ENCODE measurements at places on chromosomes 11 and 22. TPM values are rescaled to one million over a fixed set of nuclear protein-coding genes. Genes with fewer than 3 reads are reported as not detected.

DNA sequence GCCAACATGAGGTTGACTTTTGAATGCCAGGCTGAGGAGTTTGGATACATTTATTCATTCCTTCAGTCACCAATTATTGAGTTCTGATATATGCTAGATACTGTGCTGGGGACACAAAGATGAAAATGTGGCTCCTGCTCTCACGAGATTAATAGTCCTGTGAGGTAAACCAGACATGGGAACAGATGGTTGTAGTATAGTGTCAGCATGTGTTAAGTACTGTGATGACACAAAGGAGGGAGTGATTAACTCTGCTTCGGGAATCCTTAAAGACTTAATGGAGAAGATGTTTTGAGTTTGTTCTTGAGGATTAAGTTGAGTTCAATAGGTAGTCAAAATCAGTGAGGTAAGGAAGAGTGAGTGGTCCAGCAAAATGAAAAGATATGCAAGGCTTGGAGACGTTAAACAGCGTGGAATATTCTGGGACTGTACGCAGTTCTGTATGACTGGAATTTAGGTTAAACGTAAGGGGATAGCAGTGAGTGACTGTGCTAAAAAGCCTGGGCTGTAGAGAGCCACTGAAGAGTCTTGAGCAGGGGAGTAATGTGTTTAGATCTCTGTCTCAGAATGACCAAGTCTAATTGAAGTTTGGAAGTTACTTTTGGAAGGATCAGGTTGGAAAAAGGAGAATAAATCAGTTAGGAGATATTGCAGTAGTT, 11.8 kb downstream of the RNF121 start:
- no peak for DNase-seq

Gene TREH
- total RNA-seq = 0.05 TPM

DNA sequence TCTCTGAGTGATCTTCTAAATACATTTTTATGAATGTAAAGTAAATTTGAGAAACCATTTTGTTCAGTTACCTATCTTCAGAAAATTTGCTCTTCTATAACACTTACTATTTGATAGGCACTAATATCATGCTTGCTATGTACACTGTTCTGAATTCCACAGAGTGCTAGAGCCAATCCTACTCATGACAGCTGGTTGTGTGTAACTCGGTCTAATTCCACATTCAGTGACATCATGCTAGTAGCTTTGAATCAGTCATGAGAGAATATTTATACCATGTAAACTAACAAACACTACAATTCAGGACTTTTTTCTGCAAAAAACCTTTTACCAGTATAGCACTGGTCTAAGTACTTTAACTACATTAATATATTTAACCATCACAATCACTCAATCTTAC, 902.9 kb downstream of the DLG2 start:
- no peak for DNase-seq

DNA sequence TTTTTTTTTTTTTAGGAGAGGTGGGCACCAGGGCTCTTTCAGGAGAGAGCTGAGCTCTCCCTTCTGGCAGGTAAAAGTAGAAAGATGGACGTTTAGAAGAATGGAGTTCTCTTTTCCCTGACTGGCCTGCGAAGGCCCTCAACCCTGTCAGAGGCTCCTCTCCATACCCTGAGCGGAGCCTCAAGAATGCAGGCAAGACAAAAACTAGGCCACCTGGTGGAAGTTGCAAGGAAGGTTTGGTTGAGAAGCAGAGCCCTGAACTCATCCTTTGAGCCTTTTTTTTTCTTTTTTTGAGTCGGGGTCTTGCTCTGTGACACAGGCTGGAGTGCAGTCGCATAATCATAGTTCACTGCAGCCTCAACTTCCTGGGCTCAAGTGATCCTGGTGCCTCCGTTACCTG, 1.4 kb downstream of the OTOG start:
- DNase-seq = peak; percentile 35

DNA sequence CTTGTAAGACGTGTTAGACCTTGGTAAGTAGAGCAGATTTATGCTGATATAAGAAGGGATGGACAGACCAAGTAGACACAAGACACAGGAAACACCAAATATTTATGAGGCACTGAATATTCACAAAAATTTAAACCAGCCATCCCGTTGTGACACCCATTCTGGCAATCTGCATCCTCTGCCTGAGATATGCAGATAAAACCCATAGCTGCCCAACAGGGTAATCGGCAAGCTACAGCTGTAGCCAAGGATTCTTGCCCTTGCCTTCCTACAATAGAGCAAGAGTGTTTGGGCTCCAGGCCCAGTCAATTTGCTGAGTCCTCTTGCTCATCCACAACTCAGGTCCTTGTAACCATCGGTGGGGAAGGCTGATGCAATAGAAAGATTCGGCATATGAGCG, 18.5 kb upstream of the MPZL2 start:
- DNase-seq = no peak

Gene TBX10
- 5.4 TPM for total RNA-seq

DNA sequence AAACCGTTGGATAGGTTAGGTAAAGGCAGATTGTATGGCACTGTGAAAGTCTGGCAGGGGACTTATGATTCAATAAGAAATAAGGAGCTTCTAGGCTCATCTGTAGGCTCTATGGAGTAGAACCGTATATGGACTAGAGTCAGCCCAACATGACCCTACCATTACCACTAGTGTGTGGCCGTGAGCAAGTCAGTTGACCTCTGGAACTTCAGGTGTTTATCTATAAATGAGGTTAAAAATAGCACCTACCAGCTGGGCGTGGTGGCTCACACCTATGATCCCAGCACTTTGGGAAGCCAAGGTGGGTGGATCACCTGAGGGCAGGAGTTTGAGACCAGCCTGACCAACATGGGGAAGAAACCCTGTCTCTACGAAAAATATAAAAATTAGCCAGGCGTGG, 4.4 kb downstream of the HINFP start:
- DNase-seq = no peak
